ENCODE measurements at places on chromosomes 4 and X.

DNA sequence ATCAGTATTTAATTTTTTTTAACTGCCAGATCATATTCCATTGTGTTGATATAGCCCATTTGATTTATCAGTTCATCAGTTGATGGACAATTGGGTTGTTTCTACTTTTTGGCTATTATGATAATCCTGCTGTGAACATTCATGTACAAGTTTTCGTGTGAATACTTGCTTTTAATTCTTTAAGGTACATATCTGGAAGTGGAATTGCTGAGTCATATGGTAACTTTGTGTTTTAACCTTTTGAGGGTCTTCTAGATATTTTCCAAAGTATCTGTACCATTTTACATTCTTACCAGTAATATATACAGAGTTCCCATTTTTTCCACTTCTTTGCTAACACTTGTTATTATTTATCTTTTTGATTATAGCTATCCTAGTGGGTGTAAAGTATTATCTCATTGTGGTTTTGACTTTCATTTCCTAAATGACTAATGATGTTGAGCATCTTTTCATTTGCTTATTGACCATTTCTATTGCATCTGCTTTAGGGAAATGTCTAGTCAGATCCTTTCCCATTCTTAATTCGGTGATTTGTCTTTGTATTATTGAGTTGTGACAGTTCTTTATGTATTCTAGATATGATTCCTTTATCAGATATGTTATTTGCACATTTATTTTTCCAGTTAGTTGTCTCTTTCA lies 75.2 kb upstream of the NUDT6 start:
- no peak for DNase-seq

DNA sequence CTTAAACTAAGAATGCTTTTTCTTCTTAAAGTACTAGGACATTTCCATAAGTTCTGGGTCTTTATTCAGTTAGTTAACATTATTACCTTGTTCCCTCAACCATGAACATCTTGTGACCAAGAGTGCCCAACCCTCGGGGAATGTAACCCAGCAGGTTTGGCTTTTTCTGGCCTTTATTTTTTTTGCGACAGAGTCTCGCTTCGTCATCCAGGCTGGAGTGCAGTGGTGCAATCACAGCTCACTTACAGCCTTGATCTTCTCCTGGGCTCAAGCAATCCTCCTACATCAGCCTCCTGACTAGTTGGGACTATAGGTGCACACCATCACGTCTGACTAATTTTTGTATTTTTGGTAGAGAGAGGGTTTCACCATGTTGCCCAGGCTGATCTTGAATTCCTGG lies 65.1 kb downstream of the USP11 start:
- DNase-seq, result no peak

GRCh38 chr4:94536049-94536448 lies 84.3 kb downstream of the PDLIM5 start:
- DNase-seq, result no peak

GRCh38 chr4:85092536-85092935 lies 126.0 kb upstream of the WDFY3 start:
- peak; percentile 22 for DNase-seq

DNA sequence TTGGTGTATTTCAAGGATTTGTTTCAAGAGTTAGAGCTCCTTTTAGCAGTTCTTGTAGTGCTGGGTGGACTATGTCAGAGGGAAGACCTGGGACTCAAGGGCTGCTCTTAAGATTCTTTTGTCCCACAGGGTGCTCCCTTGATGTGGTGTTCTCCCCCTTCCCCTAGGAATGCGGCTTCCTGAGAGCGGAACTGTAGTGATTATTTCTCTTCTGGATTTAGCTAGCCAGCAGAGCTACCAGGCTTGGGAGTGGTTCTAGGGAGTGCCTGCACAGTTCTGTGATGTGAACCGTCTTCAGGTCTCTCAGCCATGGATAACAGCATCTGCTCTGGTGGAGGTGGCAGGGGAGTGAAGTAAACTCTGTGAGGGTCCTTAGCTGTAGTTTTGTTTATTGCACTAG lies 336.8 kb downstream of the FSTL5 start:
- DNase-seq, result no peak

DNA sequence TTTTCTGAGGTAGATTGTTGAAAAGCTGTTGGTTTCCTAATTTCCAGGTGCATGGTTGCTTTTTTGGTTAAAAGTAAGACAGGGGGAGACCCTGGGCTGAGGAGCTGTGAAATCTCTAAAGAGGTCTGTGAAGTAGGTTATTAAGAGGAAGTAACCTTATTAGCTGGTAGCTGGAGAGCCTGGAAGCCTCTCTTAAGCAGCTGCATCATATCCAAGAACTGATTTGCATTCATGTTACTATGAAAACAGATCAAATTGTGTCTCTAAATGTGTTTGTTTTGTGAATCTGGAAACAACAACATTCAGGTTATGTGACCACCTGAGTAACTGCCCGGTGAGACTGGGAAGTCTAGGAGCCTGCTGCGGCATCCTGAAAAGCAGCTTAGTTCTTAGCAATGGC lies 54.1 kb downstream of the ARHGAP10 start:
- no peak for DNase-seq

DNA sequence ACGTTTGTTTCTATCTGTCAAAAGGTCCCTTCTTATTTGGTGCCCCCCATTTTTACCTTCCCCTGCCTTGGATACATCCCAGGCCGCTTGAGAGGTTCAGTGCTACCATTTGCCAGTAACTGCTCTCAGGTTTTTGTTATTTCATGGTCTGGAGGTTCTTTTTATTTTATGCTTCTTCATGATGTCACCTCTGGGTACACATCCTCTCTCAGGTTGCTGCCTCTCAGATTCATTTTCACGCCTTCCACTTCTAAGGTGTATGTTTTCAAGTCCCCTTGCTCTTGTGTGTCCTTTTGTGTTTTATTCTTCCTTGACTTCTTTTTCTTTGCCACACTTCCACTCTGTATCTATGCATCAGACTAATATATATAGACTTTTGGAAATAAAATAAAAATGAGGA lies 640.1 kb upstream of the AADAT start:
- DNase-seq, result no peak

- DNase-seq, result no peak
Observed at GRCh38 chrX:16559206-16559619, 90.7 kb upstream of the S100G start.

DNA sequence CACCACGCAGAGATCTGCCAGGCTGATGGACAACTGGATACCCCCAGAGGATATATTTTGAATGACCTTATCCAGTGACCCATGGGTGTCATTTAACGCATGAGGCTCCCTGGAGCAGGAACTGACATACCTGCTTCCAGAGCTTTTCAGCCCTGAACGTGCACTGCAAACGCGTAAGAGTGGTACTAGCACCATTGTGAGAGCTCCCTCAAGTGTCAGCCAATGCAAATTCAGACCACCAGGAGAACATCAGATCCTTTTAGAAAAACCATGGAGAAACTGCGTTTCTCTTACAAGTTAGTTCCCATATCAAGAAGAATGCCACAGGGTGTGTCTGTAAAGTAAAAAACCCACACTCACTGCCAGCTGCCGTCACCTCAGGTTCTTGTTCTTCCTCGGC lies 7.3 kb downstream of the TREX2 start:
- no peak for DNase-seq

DNA sequence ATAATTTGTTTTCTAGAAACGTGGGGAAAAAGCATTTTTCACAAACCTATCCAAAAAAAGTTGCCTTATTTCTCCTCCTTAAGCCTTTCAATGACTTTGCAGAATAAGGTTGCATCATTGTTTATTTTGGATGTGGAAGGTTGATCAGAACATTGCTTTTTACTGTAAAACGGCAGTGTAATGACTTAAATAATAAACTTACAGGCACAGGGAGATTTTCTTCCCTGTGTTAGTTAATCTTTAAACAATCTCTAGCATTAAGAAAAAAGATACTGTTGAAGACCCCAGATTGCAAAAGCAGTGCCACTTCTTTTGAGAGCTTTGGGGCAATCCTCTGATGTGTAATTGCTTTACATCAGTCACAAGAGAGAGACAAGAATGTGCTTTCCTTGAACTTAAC lies 153.4 kb downstream of the ARX start:
- no peak for DNase-seq

- DNase-seq, result no peak
Observed at GRCh38 chr4:153509724-153510123, 43.6 kb downstream of the TMEM131L start.

All from NCI-H1092 (cell line).